Naive B cell (primary cell): ENCODE measurements at places on chromosomes 2 and 18.

- DNase-seq, result no peak
These were observed 76.8 kb upstream of the POMC start for GRCh38 chr2:25245141-25245540.

GRCh38 chr2:11832531-11832930, 86.1 kb downstream of the LPIN1 start:
- DNase-seq, result no peak

DNA sequence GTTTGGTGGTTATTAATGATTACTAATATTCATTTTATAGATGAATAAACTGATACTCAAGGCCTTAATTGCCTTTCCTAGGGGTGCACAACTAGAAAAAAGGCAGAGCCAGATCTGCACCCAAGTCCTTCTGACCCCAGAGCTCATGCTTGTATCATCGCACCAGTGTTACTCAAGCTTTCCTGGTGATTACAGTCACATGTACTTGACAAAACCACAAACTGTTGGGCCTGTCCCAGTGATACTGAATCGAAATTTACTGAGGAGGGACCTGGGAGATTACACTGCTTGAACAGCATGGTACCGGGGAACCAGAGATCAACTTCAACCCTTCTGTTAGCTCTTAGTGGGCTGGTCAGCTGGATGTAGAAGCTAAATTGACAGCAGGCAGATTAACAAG, 33.7 kb downstream of the FASTKD2 start:
- DNase-seq, result no peak

- DNase-seq, result no peak
These were observed 16.0 kb downstream of the SH3BP4 start for GRCh38 chr2:234967870-234968208.

DNA sequence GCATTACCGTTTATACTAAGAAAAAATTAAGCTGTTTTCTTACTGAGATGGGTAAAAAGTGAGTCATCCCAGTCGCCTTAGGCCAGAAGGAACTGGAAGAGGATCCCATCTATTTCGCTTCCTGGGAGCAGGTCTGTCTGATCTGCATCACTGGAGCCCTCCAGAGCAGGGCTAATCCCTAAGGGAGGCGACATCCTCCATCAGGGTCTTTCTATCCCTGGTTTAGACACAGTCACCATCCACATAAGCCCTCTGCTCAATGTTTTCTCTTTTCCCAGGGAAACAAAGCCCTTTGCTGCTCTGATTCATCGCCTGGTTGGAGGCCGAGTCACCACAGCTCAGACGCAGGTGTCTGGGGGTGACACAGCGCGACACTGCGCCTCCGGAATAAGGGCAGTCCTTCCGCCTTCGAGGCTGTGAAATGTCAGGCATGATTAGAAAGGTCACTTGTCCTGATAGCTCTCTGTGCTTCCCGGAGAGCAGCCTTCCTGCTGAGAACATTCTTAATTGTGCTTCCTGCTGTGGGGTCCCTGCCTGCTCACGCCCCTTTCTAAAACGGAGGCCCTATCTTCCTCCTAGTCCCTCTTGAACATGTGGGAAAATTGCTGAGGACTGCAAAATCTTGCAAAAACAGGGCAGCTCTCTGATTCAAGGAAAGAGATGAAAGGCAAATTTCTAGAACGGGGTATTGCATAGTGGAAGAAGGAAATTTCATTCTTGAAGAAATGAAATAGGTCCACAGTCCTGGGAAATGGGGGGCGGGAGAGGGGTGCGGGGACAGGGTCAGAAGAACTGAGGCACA, 56.3 kb downstream of the MARCHF4 start:
- no peak for DNase-seq

DNA sequence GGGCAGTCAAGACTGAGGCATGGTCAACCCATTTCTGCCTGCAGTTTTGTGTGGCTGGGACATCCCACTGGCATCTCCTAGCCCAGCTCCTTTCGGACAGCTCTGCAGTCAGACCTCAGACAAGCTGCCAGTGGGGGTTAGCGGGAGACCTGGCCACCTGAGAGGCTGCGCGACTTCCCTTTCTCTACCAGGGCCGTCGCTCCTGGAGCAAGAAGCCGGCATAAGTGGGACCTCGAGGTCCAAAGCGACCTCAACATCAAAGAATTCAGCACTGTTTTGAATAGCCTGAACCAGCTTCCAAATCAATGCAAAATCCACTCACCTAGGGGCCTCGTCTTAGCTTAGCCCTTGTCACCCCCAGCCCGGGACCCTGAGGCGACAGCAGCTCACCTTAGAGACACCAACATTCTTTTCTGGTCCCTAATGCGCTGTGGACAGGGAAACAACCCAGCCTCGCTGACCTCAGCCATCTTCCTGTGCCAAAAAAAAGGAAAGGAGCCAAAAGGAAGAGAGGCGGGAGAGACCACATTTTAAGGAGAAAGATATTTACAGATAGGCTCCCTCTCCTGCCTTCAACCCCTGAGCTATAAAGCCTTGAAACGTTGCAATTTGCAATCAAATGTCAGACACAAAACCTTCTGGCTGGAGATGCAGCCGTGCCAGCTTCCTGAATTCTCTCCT, 81.2 kb downstream of the GFPT1 start:
- DNase-seq, result no peak

DNA sequence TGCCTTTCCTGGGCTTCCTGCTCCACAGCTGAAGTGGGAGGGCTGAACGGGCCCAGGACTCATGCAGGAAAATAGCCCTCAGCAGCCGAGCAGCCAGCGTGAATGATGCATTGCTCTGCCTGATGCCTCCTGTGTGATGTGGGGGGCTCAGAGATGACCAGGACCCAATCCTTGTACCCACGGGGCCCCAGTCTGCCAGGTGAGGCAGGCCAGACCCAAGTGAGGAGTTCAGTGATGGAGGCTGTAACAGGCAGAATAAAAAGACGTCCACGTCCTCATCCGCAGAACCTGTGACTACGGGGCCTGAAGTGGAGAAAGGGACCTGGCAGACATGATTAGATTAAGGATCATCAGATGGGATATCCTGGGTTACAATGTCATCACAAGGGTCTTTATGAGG, 194.9 kb upstream of the HDAC4 start:
- no peak for DNase-seq

- no peak for DNase-seq
These were observed 81.0 kb upstream of the PPM1B start for GRCh38 chr2:44087714-44088092.

- DNase-seq, result no peak
These were observed 89.0 kb downstream of the AAK1 start for GRCh38 chr2:69554568-69554967.

DNA sequence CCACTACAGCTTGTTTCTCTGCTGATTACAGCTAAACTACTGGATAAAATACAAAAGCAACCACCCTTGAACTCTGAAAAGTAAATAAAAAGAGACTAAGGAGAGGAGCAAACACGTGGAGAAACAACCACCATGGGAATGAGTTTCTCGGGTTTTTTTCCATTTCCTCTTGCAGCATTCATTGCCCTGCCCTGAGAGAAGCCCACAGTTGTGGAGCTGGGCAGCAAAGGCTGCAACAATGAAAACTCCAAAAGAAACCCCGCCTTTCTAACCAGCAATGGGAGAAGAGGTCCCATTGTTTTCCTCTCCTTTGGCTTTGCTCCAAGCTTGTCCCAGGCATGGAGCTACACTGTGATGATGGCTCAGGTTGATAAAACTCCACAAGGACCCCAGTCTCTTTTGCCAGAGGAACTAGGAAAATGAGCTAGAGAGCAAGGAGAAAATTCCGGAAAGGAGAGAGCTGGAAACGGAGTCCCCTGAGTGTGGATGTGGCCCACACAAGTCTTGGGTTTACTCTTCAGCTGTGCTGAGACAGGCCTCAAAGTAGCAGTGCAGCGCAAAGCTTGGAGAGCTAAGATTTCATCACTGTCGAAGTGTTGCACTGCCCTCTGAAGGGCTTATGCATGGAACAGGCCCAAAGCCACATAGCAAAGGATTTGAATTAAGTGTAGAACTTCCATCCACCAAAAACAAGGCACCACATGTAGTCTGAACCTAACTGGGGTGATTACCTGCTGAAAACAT, 20.9 kb downstream of the NAPG start:
- DNase-seq, result no peak

- no peak for DNase-seq
These were observed 12.1 kb downstream of the CD226 start for GRCh38 chr18:69935319-69936190.

GRCh38 chr2:51629406-51629805, 597.5 kb upstream of the NRXN1 start:
- no peak for DNase-seq

- no peak for DNase-seq
These were observed 36.2 kb downstream of the GLS start for GRCh38 chr2:190916829-190917228.

DNA sequence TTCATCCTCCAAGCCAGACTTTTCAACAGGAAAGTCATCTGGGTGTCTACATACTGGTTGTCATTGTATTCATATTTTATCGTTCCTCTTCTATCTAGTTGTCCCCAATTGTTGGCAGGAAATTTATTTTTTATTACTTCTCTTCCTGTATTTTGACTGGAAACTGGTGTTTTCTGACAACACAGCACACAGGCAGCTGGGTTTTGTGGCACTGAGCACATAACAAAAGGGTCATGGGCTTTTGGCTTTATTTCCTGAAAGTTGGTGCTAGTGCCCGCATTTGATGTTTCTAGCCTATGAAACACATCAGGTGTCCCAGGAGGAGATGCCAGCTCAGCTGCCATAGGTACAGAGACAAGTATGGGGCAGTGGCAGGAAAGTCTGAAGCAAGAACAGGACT, 126.4 kb downstream of the TMEM17 start:
- no peak for DNase-seq

GRCh38 chr2:9228088-9228751, 21.6 kb downstream of the ASAP2 start:
- DNase-seq, result no peak

GRCh38 chr18:23890589-23890988, 124.0 kb upstream of the TTC39C start:
- DNase-seq, result no peak

DNA sequence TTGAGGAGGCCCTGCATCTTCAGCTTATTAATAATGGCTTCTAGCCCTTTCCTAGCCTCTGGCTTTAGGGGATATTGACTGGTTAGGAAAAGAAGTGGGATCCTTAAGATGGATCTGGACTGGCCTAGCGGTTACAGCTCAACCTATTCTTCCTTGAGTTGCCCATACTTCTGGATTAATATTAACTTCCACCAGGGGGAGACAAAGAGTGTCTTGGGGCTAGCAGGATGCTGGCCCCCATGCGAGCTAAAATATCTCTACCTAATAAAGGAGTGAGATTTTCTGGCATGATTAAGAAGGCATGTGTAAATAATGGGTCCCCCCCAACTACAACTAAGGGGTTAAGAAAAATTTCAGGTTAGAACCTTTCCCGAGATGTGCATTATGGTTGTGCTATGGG, 23.2 kb upstream of the PLA2R1 start:
- no peak for DNase-seq

- DNase-seq, result no peak
These were observed 56.4 kb upstream of the OTOF start for GRCh38 chr2:26534098-26534864.

- DNase-seq, result no peak
These were observed 7.6 kb upstream of the KCTD1 start for GRCh38 chr18:26555804-26556553.

DNA sequence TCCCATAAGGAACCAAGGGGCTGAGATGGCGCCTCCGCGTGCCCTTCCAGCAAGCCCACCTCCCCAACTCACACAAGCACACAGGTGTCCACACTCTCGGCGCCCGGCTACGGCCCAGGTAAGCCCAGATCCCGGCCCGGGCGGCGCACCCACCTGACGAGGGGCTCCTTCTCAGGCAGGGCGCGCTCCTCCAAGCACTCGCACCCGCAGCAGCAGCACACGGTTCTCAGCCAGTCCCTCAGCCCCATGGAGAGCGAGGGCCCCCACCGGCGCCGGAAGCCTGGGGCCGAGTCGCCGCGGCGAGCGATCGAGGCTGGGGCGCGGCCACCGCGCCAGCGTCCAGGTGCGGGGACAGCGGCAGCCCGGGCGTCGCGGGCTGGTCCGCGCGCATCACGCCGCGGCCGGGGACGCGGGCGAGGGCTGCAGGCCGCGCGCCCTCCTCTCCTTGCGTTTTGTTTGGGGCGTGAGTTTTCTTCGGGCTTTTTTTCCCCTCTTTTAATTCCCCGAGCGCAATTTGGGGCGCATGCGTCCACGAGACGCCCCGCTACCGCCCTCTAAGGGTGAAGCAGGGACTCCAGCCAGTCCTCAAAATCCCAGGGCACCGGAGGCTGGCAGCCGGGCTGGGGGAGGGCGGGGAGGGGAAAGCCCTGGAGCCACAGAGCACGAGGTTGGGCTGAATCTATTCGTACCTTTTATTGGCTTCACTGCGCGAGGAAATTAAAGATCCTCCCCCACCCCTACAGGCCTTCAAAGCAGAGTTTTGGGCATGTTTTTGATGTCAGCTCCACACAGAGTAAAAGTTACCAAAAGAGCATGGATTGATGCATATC, at the start of gene MREG:
TSS of gene MREG (minus strand) at position 472 of the 830 bp plus-strand sequence. CDS start at position 248, 224 bp downstream.
- peak; percentile 81 for DNase-seq

GRCh38 chr18:34915046-34915445, 126.2 kb upstream of the MAPRE2 start:
- DNase-seq, result no peak

GRCh38 chr2:7256377-7256776, 339.2 kb downstream of the RNF144A start:
- no peak for DNase-seq

- peak; percentile 91 for DNase-seq
These were observed 889 bp downstream of the ZC3H15 start for GRCh38 chr2:186486651-186487647.

- DNase-seq, result no peak
These were observed 129.7 kb upstream of the TTC39C start for GRCh38 chr18:23884681-23885375.

DNA sequence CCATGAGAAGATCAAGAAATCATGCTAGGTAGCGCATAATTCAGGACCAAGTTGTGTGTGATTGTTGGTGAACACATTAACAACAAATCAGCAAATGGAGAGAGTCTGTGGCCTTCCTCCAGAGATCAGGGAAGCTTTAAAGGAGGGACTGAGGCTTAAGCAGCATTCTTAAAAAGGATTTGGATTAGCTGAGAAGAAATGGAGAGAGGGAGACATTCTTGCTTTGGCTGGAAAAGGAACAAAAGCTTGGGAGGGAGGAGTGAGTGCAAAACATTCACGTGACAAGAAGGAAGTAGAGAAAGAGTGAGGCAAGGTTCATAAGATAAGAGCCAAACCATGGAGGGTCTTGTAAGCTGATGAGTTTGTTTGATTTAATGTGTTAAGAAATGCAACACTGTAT, 75.6 kb downstream of the SRD5A2 start:
- DNase-seq, result no peak

- DNase-seq, result no peak
These were observed 118.0 kb downstream of the MBP start for GRCh38 chr18:77014538-77014937.
